ENCODE measurements at places on chromosomes 13 and 19.

- no peak for DNase-seq
Measured at GRCh38 chr13:110454227-110454859, 107.2 kb downstream of the RAB20 start.

- DNase-seq: no peak
Measured at GRCh38 chr13:100674572-100674871, at the start of gene TMTC4. TMTC4 (minus strand) TSS chr13:100674795; CDS start chr13:100670362, 4,433 bp downstream.

- no peak for DNase-seq
Measured at GRCh38 chr19:31641591-31641990, 292.4 kb upstream of the TSHZ3 start.

- DNase-seq: no peak
Measured at GRCh38 chr19:8605514-8605913, 5.0 kb downstream of the ADAMTS10 start.

- no peak for DNase-seq
Measured at GRCh38 chr19:15397782-15398181, 18.2 kb upstream of the AKAP8 start.

DNA sequence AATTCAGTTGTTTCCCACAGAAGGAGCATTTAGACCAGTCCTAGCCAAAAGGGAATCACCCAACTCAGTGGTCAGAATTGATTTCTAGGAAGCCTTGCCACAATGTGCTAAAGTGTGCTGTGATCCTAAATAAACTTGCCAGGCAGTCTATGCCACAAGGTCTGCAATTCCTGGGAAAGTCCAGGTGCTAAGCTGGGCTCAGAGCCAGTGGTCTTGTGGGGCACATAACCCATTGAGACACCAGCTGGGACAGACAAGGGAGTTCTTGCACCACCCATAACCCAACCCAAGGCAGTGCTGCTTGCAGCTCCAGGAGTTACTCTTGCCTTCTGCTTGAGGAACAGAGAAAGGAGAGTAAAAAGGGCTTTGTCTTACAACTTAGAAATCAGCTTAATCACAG lies 489.5 kb upstream of the SPRY2 start:
- no peak for DNase-seq

GRCh38 chr19:6577476-6578125 lies 13.3 kb downstream of the CD70 start:
- peak; percentile 21 for DNase-seq

GRCh38 chr19:18961767-18962620 lies 21.0 kb upstream of the HOMER3 start:
- peak; percentile 11 for DNase-seq

- no peak for DNase-seq
Measured at GRCh38 chr19:4376028-4376670, 24.2 kb downstream of the SH3GL1 start.

DNA sequence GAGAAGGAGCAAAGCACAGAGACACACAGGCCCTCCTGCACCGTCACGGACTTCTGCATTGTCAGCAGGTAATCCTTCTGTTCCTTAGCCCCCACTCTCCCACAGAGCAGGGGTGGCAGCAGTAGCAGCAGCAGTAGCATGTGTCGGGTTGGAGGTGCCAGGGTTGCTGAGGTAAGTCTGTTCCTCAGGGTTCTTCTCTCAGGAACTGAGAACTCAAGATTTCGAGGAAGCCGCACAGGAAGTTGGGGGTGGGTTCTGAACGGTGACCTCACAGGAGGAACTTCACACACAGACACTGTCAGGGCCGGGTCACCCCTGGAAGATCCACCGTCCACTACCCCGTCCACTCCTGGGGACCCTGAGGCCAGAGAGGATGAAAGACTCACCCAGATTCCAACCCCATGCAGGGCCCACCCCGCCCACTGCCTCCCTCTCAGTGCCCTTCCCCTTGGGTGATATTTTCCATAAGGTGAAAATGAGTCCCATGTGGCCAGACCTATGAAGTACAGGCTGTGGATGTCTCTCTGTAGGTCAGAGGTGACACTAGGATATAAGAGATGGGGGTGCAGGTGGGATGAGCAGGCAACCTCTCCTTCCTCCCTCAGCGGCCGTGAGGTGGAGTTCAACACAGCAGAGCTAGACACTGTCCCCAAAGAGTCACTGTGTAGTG lies at the start of gene SIGLEC12:
Gene SIGLEC12 (minus strand): TSS at position 207 of the 670 bp plus-strand sequence. CDS start 67 bp downstream, at position 140.
- peak; percentile 25 for DNase-seq

GRCh38 chr19:36436531-36436930 lies 18.1 kb upstream of the ZFP82 start:
- no peak for DNase-seq

- DNase-seq: no peak
Measured at GRCh38 chr13:110771194-110771593, 57.7 kb downstream of the ING1 start.

DNA sequence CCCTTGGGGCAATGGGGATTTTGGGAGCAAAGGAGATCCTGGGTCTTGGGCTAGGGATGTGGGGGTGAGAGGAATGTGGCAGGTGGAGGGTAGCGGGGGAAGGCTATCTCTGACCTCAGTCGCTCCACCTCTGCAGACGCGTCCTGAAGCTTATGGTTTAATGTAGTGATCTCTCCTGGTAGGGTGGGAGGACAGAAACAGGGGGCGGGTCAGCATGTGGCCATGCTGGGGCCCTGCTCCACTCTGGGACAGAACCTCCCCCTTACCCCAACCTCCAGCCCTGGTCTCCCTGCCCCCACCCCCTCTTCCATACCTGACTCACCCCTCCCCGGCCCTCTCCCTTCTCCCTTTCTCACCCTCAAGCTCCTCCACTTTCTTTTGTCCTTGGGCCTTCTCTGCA lies 1.4 kb downstream of the BST2 start:
- no peak for DNase-seq

DNA sequence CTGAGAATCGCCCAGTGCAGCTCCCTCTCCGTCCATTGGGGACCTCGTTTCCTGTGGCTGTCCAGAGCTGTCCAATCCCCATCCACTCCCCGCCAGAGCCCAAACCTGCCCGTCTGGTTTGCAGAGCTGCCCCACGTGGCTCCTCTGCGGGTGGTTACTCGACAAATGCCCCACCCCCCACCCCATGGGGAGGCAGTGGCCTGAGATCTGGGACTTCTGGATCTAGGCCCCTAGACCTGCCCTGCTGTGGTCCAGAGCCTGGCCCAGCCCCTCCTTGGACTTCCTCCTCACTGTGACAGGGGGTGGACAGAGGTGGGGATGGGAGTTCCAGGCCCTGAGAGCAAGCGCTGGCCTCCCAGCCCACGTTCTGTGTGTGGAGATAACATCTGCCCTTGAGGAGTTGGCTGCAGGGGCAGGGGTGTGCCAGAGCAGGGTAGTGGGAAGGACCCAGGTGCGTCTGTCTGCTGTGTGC lies 29.1 kb downstream of the PAK4 start:
- no peak for DNase-seq
